Suppressor macrophage treated with lipopolysaccharide for 1 hour (primary cell): ENCODE measurements at places on chromosomes 7 and 10.

- DNase-seq: no peak
Observed at GRCh38 chr10:78952686-78953085, 116.1 kb upstream of the ZMIZ1 start.

- DNase-seq: no peak
Observed at GRCh38 chr7:133869556-133869955, 257.6 kb upstream of the LRGUK start.

GRCh38 chr7:3464900-3465622 lies 164.0 kb downstream of the SDK1 start:
- no peak for DNase-seq

DNA sequence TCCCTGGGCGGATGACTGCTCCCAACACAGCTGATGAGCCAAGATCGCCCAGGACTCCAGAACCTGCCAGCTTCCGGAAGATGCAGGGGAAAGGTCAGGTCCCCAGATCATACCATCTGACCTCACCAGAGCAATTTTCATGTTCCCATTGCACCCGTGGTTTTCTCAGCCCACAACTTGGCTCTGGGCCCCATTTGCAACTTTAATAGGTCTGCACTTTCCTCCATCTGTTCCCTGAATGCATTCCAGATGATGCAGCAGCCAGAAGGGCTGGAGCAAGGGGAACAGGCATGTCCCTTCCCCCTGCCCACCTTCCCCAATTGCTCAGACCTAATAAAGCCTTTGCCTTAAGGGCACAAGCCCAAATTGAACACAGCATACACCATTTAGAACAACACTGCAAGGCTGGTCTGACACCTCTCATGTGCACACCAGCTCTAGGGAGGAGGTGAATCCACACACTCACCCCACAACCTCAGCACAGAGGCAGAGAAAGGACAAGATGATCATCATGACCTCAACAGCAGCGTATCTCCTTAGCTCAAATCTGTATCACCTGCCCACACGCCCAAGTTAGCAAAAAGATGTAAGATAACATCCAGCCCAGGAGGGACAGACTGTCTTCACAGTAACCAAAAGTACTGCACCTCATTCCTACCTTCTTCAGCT lies 87.5 kb downstream of the PLXNA4 start:
- no peak for DNase-seq
